Cardiac fibroblast (primary cell): ENCODE measurements at places on chromosomes 6 and 20.

DNA sequence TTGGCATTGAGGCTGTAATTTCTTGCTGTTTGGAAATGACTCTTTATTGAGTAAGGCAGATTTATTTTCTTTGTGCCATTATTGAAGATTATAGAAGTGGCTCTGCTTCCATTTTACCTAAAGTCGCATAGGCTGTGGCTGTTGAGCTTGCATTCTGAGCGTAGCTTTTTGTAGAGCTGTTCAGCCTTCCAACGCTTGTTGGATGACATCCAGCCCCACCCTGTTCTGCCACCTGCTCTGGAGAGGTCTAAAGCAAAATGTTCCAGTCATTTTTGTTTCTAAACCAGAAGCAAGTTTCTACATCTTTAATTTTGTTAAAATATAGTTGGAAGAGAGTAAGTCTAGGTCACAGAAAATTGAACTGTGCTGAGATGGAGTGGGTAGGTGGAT lies 24.4 kb downstream of the UST start:
- no peak for DNase-seq

DNA sequence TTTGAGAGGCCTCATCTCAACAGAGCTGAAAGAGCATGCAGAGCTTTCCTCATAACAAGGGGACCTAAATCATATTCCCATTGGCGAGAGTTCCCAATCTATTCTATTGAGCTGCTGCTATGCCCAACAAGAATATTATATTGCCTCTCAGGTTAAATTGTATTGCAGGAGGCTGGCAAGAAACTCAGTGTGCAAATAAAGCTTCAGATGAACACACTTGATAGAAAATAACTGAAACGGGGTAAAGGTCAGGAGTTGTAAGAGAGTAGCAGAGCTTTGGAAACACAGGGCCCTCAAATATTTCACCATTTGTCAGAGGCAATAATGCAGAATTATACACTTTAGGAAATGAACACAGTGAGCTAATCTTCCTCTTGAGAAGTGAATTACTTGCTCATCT lies 364.3 kb upstream of the SPTLC3 start:
- DNase-seq = no peak

DNA sequence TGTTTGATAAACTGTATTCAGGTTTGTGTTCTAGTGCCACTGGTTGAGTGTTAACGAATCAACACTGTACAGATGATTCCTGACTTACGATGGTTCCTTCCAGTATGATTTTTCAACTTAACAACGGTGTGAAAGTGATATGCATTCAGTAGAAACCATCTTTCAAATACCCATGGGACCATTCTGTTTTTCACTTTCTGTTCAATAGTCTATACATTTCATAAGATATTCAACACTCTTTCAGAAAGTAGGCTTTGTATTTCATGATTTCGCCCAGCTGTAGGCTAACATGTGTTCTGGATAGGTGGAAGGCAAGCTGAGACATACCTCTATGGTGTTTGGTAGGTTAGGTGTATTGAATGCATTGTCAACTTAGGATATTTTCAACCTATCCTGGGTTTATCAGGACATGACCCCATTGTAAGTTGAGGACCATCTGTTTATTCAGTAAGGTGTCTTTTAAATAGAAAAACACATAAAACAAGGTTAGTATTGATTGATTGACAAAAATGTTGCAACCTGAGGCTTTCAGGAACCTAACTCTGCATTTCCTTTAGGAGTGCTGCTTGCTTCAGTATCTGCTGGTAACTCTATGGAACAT lies 32.3 kb downstream of the SYNJ2 start:
- DNase-seq = no peak

DNA sequence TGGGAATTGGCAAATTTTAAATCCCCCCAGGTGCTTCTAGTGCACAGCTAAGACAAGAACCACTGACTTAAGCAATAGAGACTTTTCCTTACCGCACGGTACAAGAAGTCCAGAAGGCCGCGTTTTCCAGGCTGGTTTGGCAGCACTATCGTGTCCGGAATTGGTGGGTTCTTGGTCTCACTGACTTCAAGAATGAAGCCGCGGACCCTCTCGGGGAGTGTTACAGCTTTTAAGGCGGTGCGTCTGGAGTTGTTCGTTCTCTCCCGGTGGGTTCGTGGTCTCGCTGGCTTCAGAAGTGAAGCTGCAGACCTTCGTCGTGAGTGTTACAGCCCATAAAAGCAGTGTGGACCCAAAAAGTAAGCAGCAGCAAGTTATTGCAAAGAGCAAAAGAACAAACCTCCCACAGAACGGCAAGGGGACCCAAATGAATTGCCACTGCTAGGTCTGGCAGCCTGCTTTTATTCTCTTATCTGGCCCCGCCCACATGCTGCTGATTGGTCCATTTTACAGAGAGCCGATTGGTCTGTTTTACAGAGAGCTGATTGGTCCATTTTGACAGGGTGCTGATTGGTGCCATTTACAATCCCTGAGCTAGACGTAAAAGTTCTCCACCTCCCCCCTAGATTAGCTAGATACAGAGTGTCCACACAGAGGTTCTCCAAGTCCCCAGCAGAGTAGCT lies 264.5 kb downstream of the PREX1 start:
- DNase-seq = no peak

GRCh38 chr6:2063547-2063946 lies 181.9 kb downstream of the GMDS start:
- DNase-seq = no peak

DNA sequence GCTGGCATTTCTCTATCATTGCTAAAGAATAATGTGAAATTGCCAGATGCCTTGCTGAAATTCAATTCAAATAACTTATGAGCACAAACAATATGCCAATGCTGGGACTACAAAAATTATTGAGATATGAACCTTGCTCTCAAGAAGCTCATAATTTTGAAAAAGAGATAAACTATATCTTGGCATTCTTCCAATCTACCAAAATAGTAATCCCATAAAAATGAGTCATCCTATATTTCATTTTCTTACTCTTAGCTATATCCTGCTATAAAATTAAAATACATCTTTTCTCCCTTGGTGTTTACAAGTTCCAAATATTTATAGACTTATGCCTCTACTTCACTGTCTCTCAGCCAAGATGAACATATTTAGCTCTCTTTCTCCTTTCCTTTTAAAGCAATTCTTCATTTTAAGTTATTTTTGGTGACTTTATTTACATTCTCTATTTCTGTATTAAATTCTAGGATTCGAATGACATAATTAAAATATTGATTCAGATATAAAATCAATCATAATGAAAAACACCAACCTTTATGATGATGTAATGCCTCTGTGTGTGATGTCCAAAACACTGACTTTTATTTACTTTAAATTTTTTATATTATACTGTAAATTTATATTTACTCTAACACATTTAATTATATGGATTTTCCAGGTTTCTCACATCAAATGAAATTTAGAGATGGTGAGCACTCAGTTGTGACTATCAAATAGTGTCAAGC lies 152.6 kb downstream of the CDK19 start:
- peak; percentile 17 for DNase-seq

- no peak for DNase-seq
Observed at GRCh38 chr6:137919502-137919823, 52.4 kb downstream of the TNFAIP3 start.

DNA sequence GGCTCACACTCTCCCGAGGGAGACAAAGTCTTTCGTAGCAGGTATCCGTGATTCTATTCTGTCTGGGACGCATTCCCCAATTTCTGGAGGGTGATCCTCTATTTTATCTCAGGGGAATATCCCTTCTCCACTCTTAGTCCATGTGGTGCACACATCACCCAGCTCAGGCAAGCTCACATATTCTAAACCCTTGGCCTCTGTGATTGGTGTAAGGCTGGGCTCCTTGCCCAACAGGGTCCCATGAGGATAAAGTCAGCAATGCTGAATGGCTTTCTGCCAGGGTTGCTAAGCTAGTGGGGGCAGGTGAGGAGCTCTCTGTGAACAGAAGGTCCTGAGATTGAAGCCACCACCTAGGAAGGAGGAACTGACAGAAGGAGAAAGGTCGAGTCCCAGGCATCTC lies 137.2 kb downstream of the CDH26 start:
- DNase-seq = no peak

DNA sequence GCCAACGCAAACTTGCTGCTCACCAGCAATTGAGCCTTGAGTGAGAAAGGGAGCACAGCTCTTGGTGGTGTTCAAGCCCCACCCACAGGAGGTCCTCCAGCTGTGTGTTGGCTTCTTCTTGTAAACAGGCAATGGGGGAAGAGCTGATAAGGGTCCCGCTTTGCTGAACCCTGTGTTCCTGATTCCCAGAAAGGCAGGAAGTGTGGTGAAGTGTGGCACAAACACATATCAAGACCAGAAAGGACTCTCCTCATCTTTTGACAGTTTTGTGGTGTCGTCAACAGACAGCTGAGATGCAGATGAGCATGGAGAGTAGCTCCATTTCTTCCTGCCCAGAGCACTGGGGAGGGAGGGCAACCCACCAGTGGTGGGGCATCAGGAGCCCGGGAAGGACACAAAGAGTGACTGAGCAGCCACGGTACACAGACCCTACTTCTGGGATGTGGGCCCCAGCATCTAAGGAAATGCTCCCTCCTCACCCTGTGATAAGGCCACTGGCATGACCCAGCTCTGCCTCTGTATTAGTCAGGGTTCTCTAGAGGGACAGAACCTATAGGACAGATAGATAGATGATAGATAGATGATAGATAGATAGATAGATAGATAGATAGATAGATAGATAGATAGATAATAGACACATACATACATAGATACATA lies 188.9 kb upstream of the TAB2 start:
- DNase-seq = no peak

- DNase-seq = no peak
Observed at GRCh38 chr6:29491574-29491973, 3.8 kb upstream of the MAS1L start.

DNA sequence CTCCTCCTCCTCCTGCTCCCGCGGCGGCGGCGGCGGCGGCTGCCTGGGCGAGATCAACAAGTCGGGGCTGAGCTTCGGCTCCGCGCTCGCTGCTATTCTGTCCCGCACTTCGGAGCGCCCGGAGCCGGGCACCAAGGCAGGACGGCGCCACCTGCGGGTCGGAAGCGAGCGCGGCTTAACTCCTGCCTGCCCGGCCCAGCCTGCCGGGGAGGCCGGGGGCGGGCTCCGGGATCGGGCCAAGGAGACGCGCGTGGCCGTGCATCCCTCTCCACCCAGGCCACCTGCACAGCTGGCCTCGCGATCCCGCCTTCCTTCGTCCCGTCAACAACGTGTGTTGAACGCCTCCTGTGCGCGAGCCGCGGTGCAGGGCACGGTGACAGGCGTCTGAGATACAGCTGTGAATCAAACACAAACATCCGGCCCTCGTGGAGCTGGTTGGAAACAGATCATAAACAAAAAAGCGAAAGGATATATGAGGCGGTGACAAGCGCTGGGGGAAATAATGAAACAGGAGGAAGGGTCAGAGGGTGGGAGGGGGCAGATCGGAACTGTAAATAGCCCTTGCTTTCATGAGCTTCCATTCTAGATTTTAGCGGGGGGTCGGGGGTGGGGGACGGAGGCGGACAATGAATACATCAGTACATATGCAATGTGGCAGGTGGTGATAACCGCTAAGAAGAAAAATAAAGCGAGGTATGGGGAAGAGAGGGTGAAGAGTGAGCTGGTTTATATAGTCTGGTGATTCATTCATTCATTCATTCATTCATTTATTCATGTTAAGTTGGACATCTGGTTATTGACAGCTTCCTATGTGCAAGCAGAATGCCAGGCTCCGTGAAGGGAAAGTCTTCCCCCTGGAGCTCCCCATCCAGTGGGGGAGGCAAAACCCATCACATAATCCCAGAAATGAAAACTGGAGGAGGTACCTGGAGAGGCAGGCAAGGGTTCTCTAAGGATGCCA lies 2.0 kb upstream of the KCNB1 start:
- peak; percentile 75 for DNase-seq

GRCh38 chr6:5942591-5942990 lies 64.1 kb downstream of the NRN1 start:
- no peak for DNase-seq

DNA sequence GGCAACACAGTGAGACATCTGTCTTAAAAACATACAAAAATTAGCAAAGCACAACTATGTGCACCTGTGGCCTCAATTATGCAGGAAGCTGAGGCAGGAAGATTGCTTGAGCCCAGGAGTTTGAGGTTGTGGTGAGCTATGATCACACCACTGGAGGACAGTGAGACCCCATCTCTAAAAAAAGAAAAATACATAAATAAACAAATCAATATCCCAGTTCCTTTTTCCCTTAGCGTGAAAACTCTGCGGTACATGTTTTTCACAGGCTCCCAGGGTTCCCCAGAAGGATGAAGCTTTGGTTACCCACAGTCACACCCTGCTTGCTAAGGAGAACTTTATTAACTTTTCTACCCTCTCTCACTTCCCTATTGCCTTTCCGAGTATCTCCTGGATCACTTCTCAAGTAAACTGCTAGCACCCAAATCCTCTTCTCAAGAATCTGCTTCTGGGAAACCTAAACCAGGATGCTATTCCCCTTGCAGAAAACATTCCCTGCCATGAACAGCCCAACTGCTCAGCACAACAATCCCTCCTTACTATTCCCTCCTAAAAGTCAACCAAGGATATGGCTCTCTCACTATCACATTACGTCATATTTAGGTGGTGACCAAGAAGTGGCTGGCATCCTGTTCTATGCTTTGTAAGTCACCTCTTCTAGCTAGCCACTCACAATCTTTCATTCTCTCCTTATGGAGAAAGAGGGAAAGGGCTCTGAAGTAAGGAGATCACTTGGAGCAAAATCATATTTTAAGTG lies 122.4 kb downstream of the IPCEF1 start:
- DNase-seq = no peak

DNA sequence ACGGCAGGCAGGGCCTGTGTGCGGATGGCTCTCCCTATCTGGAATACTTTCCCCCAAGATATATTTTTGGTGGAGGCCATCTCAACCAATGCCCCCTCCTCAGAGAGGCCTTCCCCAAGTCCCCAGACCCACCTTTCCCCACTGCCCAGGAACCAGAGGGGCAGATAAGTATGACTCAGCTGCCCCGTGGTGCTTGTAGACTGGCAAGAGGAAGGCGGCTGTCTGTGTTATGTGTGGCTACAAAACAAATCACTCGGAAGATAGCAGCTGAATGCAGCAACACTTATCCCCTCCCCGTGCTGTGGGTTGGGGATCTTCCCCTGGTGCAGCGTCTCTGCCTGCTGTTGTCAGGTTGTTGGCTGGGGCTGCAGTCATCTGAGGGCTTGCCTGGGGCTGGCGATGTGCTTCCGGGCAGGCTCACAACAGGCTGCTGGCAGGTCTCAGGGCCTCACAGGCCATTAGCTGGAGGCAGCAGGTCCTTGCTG lies 7.1 kb downstream of the NPEPL1 start:
- no peak for DNase-seq

DNA sequence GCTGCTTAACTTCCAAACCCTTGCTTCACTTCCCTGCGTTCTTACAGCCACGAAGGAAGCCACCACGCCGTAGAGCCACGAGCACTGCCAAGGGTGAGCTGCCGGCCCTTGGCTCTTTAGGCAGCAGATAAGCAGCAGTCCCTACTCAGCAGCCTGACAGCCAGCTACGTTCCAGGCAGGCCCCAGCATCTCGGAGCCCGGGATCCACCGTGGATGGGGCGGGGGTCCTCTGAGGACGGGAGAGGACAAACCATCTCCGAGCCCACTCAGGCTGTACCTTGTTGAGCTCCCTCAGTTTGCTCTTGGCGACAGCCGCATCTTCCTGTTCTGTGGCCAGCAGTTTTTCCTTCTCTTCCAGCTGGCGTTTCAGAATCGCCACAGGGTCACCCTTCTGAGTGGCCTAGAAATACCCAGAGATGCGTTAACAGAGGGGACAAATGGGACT lies 40.5 kb downstream of the RRBP1 start:
- no peak for DNase-seq
